ENCODE measurements at places on chromosomes 3 and 15. TPM values are rescaled to one million over a fixed set of nuclear protein-coding genes. Genes with fewer than 3 reads are reported as not detected.
A peak's percentile ranks its signal among the peaks of the same experiment; 100 is the strongest.

Gene ALDH1L1
- 1.5 TPM for total RNA-seq

GRCh38 chr15:80659375-80659774 lies 35.7 kb upstream of the ABHD17C start:
- DNase-seq: no peak
- no peaks in the 10 kb centered on the region for H3K27me3 ChIP-seq
- no peaks in the 10 kb centered on the region for H3K36me3 ChIP-seq
- H3K4me3 ChIP-seq: no peak overlapping the region
- H3K4me1 ChIP-seq: no peaks in the 10 kb centered on the region

GRCh38 chr3:93923006-93923405 lies 50.7 kb downstream of the PROS1 start:
- H3K36me3 ChIP-seq: peaks cover 6% of the 10 kb centered on the region
- H3K4me1 ChIP-seq: 0 out of 3 replicates have a peak, but pooled peaks cover 4% of the 10 kb centered on the region
- H3K4me3 ChIP-seq: no peak overlapping the region
- DNase-seq: no peak
- no peaks in the 10 kb centered on the region for H3K27me3 ChIP-seq
- H3K27ac ChIP-seq: no peak overlapping the region

GRCh38 chr15:57375827-57376695 lies at the start of gene CGNL1:
Gene CGNL1 (plus strand): TSS chr15:57376505. CDS start chr15:57438000, 61,495 bp downstream.
- H3K4me1 ChIP-seq: no peaks in the 10 kb centered on the region
- no peak within 1 kb of the TSS for H3K27ac ChIP-seq
- H3K27me3 ChIP-seq: peaks cover 47% of the 10 kb centered on the region
- DNase-seq: peak; percentile 40

- no peak overlapping the region for H3K4me3 ChIP-seq
- no peak overlapping the region for H3K27ac ChIP-seq
- peaks cover 55% of the 10 kb centered on the region for H3K36me3 ChIP-seq
- no peaks in the 10 kb centered on the region for H3K4me1 ChIP-seq
- no peak for DNase-seq
- H3K27me3 ChIP-seq: no peaks in the 10 kb centered on the region
Measured at GRCh38 chr3:183922421-183922820, 37.7 kb upstream of the PARL start.

DNA sequence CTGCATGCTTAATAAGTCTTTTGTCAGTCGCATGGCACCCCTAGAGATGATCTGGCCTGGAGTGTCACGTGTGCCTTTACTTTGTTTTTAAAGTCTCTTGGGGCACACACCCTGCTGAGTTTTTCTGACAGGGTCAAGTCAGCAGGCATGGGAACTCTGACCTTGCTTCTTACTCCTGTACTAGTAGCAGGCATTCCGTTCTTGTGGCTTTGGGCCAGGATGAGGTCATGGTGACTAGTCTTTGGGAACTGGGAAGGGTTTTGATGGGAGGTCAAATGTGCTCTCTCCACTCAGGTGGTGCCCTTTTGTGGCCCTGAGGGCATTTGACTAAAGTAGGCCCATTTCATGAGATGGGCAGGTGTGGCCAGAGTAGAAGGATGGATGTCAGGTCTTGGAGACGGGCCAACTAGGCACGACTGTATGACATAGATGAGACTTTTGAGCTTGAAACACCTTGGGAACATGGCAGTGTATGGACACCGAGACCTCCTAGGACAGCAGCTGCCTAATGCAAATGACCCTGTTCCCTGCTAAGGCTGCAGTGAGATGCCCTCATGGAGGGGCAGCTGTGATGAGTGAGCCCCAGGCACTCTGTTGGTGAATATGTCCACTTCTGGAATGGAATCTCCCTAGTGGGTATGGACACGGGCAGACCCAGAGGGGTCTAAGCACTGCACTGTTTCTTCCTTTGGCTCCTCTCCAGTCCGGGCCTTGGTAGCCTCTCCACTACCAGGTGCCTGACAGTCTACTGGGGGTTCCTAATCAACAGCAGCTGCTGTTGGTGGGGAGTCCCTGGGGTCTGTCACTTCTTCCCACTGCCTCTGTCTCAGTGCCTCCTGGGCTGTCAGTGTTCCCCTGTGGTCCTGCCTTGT lies 16.4 kb downstream of the SRPRB start:
- H3K36me3 ChIP-seq: peaks cover 79% of the 10 kb centered on the region
- peaks cover 4% of the 10 kb centered on the region for H3K4me1 ChIP-seq
- no peak overlapping the region for H3K4me3 ChIP-seq
- peak; percentile 33 for DNase-seq
- no peaks in the 10 kb centered on the region for H3K27me3 ChIP-seq
- no peak overlapping the region for H3K27ac ChIP-seq

DNA sequence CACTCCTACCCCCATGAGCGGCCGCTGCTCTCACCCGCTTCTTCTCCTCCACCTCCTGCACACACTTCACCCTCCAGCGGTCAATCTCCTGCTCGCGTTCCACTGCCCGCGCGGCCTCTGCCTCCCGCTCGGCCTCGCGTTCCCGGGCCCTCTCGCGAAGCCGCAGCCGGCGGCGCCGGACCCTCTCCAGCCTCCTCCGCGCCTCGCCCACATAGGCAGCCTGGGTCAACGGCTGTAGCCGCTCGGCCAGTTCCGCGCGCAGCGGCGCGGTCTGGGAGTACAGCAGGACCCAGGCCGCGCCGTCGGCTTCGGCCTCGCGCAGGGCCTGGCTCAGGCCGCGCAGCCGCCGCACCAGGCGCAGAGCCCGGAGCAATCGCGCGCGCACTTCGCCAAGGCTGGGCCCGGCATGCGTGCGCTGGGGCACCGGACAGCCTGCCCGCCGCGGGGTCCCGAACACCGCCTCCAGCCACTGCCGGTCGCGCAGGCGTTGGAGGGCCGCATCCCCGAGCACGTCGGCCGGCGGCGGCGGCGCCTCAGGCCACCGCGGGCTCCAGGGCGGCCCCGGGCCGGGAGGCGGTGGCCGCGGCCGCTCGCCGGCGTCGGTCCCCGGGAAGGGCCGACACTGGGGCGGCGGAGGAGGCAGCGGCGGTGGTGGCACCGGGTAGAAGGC lies 595 bp downstream of the PDCD7 start:
- H3K36me3 ChIP-seq: peaks cover 28% of the 10 kb centered on the region
- peak overlapping the region; percentile 76 for H3K27ac ChIP-seq
- no peaks in the 10 kb centered on the region for H3K27me3 ChIP-seq
- peak; percentile 66 for DNase-seq
- peaks cover 3% of the 10 kb centered on the region for H3K4me1 ChIP-seq

- no peak overlapping the region for H3K27ac ChIP-seq
- DNase-seq: no peak
- H3K4me3 ChIP-seq: no peak overlapping the region
- H3K27me3 ChIP-seq: no peaks in the 10 kb centered on the region
- no peaks in the 10 kb centered on the region for H3K4me1 ChIP-seq
Measured at GRCh38 chr3:163929069-163929652, 1149.1 kb downstream of the SI start.

DNA sequence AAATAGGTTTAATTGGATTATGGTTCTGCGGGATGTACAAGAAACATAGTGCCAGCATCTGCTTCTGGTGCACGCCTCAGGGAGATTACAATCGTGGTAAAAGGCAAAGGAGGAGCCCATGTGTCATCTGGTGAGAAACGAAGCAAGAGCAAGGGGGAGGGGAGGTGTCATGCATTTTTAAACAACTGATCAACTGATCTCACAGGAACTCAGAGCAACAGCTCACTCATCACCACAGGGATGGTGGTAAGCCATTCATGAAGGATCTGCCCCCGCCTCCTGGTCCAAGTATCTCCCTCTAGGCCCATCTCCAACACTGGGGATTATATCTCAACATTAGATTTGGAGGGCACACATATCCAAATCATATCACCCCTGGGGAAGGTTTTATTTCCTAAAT lies 42.1 kb upstream of the FGF7 start:
- no peak overlapping the region for H3K4me3 ChIP-seq
- no peaks in the 10 kb centered on the region for H3K36me3 ChIP-seq
- no peaks in the 10 kb centered on the region for H3K27me3 ChIP-seq

DNA sequence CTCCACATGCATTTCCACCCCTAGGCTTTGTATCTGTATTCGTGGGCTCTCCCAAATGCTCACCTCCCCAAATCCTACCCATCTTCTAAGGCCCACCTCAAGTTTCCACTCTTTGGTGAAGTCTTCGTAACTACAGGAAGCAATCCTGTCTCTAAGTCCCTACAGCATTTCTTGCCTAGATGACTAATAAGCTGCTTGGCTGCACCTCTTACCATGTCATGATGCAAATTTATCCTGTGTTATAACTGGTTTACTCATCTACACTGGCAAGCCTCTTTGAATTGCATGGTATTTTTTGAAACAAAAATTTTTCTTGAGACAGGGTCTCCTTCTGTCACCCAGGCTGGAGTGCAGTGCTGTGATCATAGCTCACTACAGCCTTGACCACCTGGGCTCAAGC lies 73.3 kb downstream of the SETMAR start:
- H3K27ac ChIP-seq: no peak overlapping the region
- no peak for DNase-seq
- H3K27me3 ChIP-seq: no peaks in the 10 kb centered on the region
- no peak overlapping the region for H3K4me3 ChIP-seq
- no peaks in the 10 kb centered on the region for H3K4me1 ChIP-seq

GRCh38 chr15:63054985-63055384 lies 12.4 kb downstream of the TPM1 start:
- H3K36me3 ChIP-seq: peaks cover 22% of the 10 kb centered on the region
- H3K4me1 ChIP-seq: peaks cover 55% of the 10 kb centered on the region
- H3K4me3 ChIP-seq: no peak overlapping the region
- DNase-seq: no peak
- no peaks in the 10 kb centered on the region for H3K27me3 ChIP-seq

DNA sequence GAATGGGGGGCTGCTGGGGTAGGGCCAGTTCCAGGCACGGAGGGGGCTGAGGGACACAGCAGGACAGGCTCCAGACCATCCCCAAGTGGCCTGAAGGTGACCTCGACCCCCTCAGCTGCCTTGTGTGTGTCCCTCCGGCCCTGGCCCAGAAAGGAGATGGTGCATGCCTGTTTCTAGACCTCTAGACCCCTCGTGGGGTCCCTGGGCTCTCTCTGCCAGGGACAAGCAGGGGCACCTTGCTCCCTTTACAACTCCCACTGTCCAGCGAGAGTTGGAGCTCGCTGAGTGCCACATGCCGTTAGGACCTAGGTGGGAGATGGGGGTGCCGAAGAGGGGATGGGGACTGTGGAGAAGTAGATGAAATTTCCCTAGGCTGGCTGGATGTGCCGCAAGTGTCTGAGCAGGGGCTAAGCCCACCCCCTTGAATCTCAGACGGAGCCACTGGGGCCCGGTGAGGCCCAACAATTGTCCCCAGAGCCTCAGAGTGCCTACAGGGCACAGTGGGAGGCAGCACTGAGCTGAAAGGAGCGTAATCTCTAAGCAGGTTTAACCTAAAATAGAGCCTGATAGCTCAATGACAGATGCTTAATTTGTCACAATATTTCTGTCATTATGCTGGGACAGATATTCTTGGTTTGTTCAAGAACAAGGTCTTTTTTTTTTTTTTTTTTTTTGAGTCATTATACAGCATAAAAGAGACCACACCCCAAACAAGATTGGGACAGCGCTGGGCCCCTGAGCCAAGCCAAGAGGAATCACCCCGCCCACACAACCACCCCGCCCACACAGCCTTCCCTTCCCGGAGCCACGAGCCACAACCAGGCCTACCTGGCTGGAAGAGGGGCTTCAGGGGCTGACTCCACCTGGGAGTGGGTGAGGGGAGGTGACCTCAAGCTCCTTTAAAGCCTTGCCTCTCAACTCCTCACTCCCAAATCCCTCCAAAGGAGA lies 23.6 kb upstream of the KLF13 start:
- peak; percentile 22 for DNase-seq
- H3K4me1 ChIP-seq: peaks cover 47% of the 10 kb centered on the region
- H3K36me3 ChIP-seq: no peaks in the 10 kb centered on the region
- peaks cover 36% of the 10 kb centered on the region for H3K27me3 ChIP-seq
- no peak overlapping the region for H3K4me3 ChIP-seq

- no peak overlapping the region for H3K4me3 ChIP-seq
- H3K36me3 ChIP-seq: no peaks in the 10 kb centered on the region
- DNase-seq: no peak
- H3K27me3 ChIP-seq: peaks cover 29% of the 10 kb centered on the region
Measured at GRCh38 chr15:25716414-25717126, 146.6 kb downstream of the ATP10A start.

Gene ATXN7
- 5.8 TPM for total RNA-seq

Gene SENP7
- 13.6 TPM for total RNA-seq

- H3K4me1 ChIP-seq: peaks cover 29% of the 10 kb centered on the region
- H3K36me3 ChIP-seq: no peaks in the 10 kb centered on the region
- DNase-seq: no peak
- H3K27me3 ChIP-seq: no peaks in the 10 kb centered on the region
Measured at GRCh38 chr3:196135693-196136639, 54.1 kb upstream of the TFRC start.

- H3K36me3 ChIP-seq: no peaks in the 10 kb centered on the region
- no peak for DNase-seq
- H3K4me3 ChIP-seq: no peak overlapping the region
- no peaks in the 10 kb centered on the region for H3K4me1 ChIP-seq
- H3K27me3 ChIP-seq: peaks cover 41% of the 10 kb centered on the region
Measured at GRCh38 chr15:82951472-82952157, 905 bp downstream of the HOMER2 start.

GRCh38 chr3:70614111-70614510 lies 301.7 kb upstream of the MDFIC2 start:
- DNase-seq: no peak
- H3K27me3 ChIP-seq: no peaks in the 10 kb centered on the region
- H3K36me3 ChIP-seq: no peaks in the 10 kb centered on the region
- H3K4me1 ChIP-seq: no peaks in the 10 kb centered on the region
- no peak overlapping the region for H3K4me3 ChIP-seq
- no peak overlapping the region for H3K27ac ChIP-seq

DNA sequence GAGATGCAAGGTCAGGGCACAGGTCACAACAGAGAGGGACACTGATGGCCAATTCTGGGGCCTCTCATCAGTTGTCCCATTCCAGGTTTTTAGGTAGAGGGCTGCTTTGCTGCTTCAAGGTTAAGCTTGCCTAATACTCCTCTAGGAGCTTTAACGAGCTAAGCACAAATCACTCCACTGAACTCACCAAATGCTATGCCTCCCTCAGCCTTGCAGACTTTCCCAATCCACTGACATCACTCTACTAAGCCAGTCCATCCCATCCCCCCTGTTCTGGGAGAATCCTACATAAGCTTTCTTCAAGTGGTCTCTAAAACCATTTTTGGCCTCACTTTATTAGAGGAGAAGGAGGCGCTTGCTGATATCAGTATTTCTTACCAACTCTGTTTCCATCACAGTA lies 24.8 kb upstream of the PDCD6IP start:
- H3K36me3 ChIP-seq: no peaks in the 10 kb centered on the region
- H3K4me3 ChIP-seq: no peak overlapping the region

Gene CPLX3
- not detected for total RNA-seq

DNA sequence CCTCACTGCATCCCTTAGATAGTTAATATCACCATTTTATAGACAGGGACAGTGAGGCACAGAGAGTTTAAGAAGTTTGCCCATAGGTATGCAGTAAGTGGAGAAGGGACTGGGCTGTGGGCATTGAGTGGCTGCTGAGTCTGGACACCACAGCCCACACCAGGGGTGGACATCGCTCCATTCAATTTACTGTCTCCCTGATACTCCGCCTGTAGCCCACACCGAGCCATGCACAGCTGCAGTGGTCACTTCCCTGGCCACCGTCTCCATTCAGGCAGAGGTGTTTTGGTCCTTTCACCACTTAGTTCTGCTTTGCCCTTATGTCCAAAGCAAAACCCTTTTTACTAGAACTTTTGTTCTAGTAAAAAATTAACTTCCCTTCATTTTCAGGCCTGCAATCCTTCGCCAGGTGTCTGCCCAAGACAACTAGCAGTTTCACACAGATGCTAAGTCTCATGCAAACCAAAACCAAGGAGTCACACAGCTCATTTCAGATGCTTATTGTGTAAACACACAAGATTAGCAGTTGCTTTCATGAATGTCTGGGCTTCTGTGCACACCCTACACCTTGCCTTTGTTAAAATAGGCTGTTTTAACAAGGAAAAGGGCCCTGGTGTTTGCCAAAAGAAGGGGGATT lies 30.1 kb downstream of the ZNF35 start:
- no peak overlapping the region for H3K4me3 ChIP-seq
- no peaks in the 10 kb centered on the region for H3K4me1 ChIP-seq
- no peaks in the 10 kb centered on the region for H3K27me3 ChIP-seq
- H3K36me3 ChIP-seq: no peaks in the 10 kb centered on the region

Measured in K562 (cell line).